ENCODE measurements at places on chromosomes 7 and 10. TPM values are rescaled to one million over a fixed set of nuclear protein-coding genes. Genes with fewer than 3 reads are reported as not detected.

DNA sequence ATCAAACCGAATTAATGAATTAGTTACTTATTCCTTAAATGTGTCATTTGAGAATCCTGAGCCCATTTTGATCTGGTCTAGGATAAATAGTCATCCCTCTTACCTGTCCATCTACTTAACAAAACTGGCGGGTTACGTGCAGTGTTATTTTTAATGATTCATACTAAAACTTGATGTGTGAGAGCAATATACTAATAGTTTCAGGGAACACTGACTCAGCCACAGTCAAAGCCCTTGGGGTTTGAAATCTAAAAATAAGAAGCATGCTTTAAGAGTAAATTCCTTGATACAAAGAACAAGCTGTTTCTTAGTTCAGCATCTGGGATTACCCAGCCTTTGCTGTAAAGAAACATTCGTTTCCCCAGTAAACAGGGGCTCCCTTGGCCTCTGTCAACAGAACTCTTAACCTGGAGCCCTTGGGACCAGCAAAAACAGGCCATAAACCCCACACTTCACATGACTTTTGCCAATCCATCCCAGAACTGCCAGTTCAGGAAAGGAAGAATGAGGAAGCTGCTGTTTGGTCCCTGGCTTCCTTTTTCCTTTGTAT lies 370.6 kb upstream of the IGFBP3 start:
- DNase-seq: no peak

DNA sequence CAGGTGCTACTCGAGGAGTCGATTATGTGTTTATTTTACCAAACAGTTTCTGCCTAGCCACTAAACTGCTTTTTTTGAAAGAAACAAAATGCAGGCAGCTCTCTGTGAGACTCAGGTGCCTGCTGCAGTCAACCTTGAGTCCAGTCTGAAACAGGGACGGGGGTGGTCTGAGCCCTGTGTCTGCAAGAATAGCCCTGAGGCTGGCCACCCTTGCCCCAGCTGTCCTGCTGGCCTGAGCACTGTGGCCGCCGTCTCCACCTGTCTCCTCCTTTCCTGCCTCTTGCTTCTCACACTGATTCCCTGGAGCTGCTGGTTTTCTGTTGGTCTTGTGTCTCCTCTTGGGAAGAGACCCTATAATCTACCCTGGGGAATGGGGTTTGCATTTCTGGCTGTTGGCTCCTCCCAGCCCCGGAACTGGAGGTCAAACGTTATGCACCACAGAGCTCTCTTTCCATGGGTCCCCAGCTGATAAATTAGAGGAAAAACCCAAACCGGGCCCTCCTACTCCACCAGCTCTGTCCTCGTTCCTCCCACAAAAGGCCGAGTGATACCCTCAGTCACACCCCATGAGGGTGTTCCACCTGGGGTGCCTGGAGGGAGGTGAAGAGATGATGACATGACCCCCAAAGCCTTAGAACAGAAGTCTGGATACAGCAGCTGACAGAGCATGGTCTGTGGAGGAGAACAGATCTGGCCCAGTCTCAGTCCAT lies 15.0 kb upstream of the SLC18A3 start:
- peak; percentile 45 for DNase-seq

DNA sequence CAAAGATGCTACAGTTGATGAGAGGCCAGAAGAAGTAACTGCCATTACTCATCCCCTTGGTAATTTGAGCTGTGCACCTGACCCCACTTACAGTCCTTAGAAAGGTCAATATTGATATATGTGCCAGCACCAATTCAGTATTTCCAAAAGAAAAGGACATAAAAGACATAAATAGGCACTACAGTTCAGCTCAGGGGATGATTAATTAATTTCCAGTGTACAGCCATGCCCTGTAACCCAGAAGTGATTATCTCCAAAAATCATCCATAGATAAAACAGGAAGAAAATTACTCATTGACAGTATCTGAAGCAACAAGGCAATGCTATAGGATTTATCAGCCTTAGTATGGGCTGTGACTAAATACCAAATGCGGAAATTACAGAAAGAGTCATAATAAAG lies 82.4 kb downstream of the PHYHIPL start:
- DNase-seq: no peak

DNA sequence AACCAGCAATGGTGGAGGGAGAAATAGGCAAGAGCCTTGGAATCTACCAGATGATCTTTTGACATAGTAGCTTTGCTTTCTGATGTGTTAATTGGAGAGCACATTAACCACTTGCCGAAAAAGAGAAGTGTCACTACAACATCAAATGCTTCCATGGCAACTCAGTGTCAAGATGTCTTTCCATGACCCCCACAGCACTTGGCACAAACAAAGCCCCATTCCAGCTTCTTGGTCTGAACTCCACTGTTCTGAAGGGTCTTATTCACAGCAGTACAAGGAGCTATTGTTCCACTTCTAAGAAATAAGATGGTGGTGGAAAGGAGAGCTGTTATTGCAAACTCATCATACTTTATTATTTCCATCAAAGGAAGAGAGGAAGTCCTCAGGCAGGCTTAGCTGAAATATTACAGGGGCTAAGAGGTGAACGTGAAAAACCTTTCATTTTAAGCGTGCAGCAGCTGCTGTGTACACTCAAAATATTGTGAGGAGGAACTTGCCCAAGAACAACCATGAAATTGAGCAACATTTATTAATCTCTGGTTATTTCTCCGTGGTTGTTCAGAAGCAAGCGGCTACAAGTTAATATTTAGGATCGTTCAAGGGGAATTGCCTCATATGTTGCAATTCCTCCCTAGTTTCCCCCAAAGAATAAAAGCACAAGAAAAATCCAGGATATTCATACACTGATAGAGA lies 354.8 kb upstream of the CELF2 start:
- no peak for DNase-seq

Gene RFC2
- 90.5 TPM for total RNA-seq

GRCh38 chr10:112811741-112812551 lies 138.1 kb upstream of the TCF7L2 start:
- peak; percentile 94 for DNase-seq

GRCh38 chr10:122649903-122650302 lies 49.7 kb downstream of the C10orf120 start:
- DNase-seq: no peak

- no peak for DNase-seq
Measured at GRCh38 chr7:31633894-31634494, 53.0 kb upstream of the PPP1R17 start.
